Hepatic stellate cell (primary cell): ENCODE measurements at places on chromosomes 2 and 18.

DNA sequence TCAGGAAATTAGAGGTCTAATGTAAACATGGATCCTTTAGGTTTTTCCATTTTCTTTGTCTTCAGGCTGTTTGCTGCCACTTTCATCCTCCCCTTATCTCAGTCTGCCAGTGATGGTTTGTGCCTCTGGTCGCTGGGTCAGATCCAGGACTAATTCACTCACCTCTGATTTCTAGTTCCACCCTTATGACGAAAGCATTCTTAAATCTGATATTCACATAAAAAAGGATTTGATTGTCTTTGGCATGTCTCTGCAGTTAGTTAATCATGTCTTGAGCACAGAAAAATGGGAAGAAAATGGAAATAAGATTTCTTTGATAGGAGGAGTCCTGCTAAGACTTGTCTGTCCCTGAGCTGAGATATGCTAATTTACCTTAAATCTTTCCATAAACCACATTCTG lies 4.6 kb downstream of the IL1RL1 start:
- no peak for DNase-seq

- peak; percentile 39 for DNase-seq
Measured at GRCh38 chr2:10006236-10007161, 36.9 kb upstream of the KLF11 start.

DNA sequence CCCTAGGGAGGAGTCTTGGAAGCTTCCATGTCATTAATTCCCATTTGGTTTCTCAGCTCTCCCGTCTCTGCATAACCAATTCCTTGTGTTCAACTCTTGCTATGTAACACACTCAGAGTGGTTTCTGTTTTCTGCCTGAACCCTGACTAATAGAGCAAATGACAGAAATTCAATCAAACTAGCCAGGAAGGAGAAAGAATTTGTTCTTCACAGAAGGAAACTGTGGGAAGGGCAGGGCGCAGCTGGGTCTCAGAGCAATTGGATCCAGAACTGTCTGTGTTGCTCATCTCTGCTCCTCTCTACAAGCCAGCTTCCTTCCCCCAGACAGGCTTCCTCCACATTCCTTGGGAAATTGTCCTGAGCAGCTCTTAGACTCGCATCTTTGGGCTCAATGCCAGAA lies 269.8 kb downstream of the TNS1 start:
- no peak for DNase-seq

GRCh38 chr2:16252891-16253290 lies 312.5 kb downstream of the MYCN start:
- no peak for DNase-seq

- DNase-seq: peak; percentile 89
Measured at GRCh38 chr2:26018184-26019055, 15.5 kb upstream of the RAB10 start.

DNA sequence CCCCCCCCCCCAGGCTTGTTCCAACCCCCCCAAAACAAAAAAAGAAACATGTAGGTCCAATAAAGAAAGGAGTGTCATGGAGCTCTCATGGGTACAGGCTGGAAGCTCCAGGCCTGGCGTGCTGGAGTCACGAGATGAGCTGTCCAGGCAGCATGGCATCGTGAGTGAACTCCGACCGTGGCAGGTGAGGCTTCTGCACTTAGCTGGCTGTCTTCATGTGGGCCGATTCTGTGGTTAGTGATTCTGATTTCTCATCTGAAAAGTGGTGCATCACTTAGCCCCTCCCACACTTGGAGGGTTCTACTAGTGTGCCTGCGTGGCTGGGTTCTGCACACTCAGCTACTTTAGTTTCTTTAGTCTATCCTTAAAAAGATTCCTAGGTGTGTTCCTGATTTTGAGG lies 126.4 kb upstream of the MGAT5 start:
- no peak for DNase-seq

DNA sequence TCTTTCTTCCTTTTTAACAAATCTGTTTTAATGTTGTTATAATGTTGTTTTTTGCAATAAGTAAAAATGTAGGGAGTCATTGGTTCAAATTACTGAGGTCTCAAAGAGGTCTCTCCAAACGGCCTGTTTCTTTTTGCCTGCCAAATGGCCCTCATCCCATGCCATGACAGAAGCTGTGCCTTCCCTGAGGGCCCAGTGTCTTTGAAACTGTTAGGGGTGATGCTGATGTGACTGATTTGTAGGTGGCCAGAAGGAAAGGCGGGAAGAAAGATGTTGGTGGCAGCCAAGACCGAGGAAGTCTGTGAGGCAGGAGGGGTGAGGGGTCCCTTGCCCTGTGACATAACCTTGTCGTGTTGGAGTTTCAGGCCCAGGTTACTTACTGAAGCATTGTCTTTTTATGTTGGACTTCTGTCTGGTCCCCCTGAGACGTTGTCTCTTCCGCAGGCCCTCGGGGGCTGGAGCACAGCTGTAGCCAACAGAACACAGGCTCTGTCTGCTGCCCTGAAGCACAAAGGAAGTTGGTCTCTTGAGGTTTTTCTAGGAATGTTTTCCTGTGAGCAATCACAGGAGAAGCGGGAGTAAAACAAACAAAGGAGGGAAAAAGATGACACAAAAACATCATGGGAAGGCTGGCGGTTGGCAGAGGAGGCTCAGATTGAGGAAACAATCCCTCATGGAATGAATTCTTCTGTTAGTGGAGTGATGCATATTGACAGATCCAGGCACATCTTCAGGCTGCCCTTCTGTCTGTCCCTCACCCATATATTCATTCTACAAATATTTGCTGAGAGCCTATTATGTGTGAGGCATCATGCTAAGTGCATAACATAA lies 4.9 kb upstream of the ST3GAL5 start:
- peak; percentile 65 for DNase-seq

DNA sequence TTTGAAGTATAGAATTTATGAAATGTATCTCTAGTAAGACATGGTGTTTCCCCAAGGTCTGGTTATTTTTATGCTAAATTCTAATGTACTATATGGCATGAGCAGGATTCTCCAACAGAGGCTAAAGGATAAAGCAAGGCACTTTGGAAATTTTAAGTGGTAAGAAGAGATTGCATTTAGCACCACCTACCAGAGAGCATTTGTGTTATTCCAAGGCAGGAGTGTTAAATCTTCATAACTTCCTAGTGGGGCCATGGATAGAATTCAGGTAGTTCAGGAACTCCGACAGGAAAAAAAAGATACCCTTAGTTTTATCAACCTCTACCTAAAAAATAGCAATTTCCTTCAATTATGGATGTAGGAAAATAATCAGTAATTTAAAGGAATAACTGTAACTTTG lies 497.4 kb upstream of the CRIM1 start:
- DNase-seq: no peak

GRCh38 chr2:43052204-43052943 lies 174.0 kb downstream of the ZFP36L2 start:
- DNase-seq: no peak

- no peak for DNase-seq
Measured at GRCh38 chr2:41932241-41933045, 115.4 kb upstream of the PKDCC start.

DNA sequence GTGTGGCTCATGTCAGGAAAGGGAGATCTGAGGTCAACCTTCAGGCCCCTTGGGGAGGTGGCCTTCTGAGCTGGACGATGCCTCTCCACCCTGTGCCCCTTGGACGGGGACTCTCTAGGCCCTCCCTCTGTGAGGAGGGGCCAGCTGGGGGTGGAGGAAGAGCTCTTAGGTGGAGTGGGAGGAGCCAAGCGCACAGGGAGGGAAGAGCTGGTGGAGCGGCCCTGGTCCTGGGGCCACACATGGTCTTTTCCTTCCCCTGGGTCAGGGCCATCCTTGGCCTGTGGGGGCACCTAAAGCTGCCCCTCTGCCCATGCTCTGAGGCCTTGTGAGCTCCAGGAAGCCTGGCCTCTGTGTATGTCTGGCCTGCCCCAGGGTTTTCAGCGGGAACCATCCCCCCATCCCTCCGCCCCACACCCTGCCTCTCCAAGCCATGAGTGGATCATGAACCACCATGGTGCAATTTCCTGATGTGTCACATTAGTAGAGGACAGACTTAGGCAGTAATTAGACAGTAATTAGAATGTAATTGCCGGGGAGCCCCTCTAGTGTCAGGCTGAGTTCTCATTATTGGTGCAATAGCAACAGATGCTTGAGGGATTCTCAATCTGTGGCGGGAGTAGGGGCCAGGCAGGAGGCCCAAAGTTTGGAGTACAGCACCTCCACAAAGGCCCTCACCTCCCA lies 63.0 kb downstream of the GLI2 start:
- no peak for DNase-seq

GRCh38 chr2:206921529-206921928 lies 17.8 kb upstream of the CPO start:
- DNase-seq: no peak

DNA sequence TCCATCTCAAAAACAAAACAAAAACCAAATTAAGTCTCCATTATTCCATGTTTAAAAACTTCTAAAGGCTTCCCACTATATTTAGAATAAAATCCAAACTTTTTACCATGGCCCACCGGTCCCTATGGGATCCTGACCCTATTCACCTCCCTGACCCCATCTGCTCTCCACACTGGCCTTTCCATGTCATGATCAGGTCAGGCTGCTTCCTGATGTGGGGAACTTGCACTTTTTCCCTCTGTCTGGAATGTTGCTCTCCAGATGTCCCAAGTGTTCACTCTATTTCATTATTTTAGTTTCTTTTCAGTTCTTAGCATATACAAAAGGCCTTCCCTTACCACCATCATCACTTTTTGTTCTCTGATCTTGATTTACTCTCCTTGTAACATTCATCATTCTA lies 7.5 kb upstream of the MTA3 start:
- no peak for DNase-seq

GRCh38 chr2:99507937-99508818 lies 18.4 kb upstream of the REV1 start:
- no peak for DNase-seq

- DNase-seq: no peak
Measured at GRCh38 chr18:23578891-23579653, 7.2 kb downstream of the NPC1 start.

DNA sequence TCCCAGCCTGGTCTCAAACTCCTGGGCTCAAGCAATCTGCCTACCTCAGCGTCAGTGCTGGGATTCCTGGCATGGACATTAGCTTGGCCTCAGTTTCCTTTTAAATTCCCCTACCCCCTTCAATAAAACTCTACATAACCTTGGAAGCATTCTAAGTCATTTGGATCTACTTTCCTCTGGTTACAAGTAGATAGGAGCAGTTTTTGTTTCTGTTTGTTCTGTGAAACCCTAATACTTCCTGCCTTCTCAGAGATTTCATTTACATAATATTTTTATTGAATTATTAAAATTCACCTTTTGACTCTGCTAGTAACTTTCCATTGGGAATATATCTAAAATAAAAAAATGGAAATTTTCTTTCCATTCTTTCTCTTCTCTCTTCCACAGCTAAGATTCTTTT lies 25.9 kb downstream of the GIGYF2 start:
- DNase-seq: no peak

DNA sequence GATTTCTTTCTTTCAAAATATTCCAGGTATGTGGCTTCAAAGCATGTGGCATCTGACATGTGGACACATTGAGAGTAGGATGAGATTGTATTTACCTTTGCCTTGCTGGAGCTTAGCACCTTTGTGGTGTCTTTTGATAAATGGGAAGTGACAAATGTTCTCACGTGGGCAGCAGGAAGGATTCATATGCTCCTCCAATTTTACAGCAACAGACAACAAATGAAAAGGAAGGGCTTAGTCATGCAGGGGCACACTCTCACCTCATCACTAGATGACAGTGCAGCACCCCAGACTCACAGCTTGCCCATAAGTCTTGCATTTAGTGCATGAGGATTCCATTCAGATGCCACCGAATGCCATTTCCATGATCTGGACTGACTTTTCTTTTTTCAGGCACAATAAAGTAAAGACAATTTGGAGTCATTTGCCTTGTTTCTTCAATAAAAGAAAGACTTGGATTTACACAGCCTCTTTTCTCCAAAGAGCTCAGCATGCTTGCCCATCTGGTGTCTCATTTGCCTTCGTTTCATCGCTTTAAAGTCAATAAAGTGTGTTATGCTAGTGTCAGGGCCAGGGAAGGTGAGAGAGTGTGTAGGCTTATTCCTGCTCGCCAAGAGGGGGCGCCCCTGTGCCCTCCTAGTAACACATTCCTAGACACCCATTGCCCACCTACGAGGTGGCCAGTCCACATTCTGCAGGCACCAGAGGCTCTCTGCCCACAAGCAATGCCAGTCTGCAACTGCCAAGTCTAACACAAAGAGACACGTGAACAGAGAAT lies 39.6 kb upstream of the DAPL1 start:
- DNase-seq: no peak

GRCh38 chr2:7593360-7593759 lies 676.1 kb downstream of the RNF144A start:
- no peak for DNase-seq

DNA sequence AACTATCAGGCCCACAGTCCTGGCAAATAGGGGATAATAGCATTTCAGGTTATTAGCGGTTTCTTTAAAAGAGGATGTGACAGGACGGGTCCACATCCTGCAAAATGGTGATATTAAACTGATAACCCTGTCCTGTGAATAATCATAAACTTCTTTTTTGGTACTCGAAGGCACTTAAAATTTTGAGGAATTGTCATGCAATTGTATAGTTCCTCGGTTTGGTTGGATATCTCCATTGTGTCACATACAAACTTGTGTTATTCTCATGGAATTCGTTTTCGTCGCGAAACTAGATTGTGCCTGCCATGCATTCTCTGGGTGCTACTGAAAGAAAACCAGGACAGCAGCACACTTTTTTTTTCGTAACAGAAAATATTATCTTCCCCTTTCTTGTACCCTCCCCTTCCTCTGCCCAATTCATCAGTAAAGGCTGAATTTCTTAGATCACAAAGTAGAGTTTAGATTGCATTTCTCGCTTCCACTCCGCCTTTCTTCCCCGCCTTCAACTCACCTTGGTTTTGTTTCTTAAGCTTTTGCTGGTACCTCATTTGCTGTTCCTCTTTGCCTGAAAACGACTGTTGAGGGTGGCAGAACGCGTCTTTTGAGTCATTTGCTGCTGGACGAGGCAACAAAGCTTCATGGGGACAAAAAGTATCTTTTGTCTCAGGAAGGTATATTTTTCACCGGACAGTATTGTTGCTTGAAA lies 1.3 kb downstream of the CERS6 start:
- DNase-seq: no peak

GRCh38 chr2:609881-610280 lies 67.3 kb downstream of the TMEM18 start:
- no peak for DNase-seq

- no peak for DNase-seq
Measured at GRCh38 chr2:25895610-25896009, 17.3 kb upstream of the ASXL2 start.

GRCh38 chr2:217953011-217953481 lies 49.7 kb downstream of the TNS1 start:
- DNase-seq: no peak

- DNase-seq: no peak
Measured at GRCh38 chr2:85900366-85900765, 11.6 kb upstream of the ST3GAL5 start.
